Astrocyte of the cerebellum (primary cell): ENCODE measurements at places on chromosomes 7 and 10.

DNA sequence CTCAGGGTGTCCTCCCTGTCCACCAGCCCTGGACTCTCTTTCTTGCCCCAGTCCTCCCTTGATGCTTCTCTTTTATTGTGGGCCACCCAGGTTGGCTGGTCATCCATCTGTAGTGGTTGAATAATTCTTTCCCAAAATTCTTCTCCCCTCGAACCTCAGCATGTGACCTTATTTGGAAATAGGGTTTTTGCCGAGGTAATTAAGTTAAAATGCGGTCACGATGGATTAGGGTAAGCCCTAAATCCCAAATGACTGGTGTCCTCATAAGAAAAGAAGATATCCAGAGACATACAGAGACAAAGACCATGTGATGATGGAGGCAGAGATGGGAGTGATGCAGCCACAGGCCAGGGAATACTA is 74.3 kb downstream of the GFRA1 start:
- DNase-seq, result no peak

DNA sequence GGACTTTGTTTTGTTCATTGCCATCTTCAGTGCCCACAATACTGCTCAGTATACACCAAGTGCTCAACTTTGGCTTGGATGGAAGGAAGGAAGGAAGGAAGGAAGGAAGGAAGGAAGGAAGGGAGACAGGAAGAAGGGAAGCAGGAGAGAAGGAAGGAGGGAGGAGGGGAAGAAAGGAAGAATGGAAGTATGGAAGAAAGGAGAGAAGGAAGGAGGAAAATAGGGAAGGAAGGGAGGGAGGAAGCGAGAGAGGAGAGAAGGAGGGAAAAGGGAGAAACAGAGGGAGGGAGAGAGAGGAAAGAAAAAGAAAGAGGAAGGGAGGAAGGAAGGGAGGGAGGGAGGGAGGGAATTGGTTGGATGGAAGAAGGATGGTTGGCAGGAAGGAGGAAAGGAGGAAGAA is 49.6 kb upstream of the ADO start:
- DNase-seq, result no peak

- DNase-seq, result no peak
Measured at GRCh38 chr7:137828456-137828855, 18.3 kb downstream of the DGKI start.

GRCh38 chr10:7389346-7389745 is 21.5 kb downstream of the SFMBT2 start:
- DNase-seq, result no peak

GRCh38 chr10:44307691-44308090 is 77.2 kb downstream of the CXCL12 start:
- DNase-seq, result no peak
